ENCODE measurements at places on chromosomes 2 and 18.

- no peak for DNase-seq
These were observed 84.2 kb downstream of the NCKAP5 start for GRCh38 chr2:133484106-133484505.

- DNase-seq, result no peak
These were observed 11.0 kb downstream of the RAB11FIP5 start for GRCh38 chr2:73101626-73102256.

- DNase-seq, result peak; percentile 88
These were observed 32.6 kb upstream of the E2F6 start for GRCh38 chr2:11498543-11499034.

DNA sequence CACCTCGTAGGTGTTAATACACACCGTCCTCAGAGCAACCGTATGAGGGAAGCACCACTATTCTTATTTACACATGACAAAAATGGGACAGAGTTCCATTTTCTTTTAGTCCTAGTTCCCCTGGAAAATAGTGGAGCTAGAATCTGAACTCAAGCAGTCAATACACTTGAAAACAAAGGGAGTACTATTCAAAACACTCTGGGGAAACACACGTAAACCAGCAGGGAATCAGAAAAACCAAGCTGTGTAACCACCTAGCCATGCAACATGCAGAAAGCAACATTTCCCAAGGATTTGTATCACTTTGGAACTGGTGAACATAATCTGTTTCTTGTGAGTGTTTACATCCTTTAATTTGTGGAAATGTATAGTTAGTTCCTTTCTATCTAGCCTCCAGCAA lies 208.2 kb downstream of the UBE2E3 start:
- DNase-seq, result no peak

DNA sequence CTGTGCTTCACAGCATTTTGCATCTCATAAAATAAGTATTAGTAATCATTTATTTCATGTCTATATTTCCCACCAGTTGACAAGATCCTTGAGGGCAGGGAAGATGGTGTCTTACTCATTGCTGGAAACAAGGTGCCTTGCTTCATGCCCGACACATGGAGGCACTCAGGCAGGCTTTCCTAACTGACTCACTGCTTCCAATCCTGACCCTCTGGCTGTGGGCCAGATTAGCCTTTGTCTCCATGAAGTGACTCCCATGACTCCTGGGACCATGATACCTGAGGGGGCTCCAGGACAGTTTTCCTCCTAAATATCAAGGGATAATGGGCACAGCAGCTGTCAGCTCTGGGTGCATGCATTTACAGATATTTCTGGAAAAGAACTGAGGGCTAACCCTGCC lies 275.1 kb downstream of the AGPS start:
- no peak for DNase-seq

GRCh38 chr2:112630268-112630667 lies 15.5 kb upstream of the SLC20A1 start:
- no peak for DNase-seq

- peak; percentile 38 for DNase-seq
These were observed 125.8 kb downstream of the UBE2E3 start for GRCh38 chr2:181106229-181106628.

DNA sequence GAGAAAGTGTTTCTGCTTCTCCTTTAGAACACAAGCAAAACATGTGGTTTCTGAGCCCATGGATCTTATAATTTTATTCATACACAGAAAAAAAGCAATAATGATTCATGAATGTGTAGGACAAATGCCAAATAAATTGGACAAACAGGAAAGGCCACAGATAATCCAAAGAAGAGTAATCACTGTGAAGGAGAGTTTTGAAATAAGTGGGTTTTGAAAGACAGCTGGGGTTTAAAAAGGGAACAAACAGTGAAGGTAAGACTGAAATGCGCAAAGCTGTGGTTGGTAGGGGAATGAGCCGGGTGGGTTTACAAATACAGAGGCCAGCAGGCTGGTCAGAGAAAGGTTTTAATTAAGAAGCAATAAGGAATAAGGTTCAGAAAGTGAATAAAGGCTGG lies 50.0 kb upstream of the MBOAT2 start:
- DNase-seq, result no peak

GRCh38 chr2:201972621-201973255 lies 60.9 kb upstream of the FZD7 start:
- DNase-seq, result no peak

DNA sequence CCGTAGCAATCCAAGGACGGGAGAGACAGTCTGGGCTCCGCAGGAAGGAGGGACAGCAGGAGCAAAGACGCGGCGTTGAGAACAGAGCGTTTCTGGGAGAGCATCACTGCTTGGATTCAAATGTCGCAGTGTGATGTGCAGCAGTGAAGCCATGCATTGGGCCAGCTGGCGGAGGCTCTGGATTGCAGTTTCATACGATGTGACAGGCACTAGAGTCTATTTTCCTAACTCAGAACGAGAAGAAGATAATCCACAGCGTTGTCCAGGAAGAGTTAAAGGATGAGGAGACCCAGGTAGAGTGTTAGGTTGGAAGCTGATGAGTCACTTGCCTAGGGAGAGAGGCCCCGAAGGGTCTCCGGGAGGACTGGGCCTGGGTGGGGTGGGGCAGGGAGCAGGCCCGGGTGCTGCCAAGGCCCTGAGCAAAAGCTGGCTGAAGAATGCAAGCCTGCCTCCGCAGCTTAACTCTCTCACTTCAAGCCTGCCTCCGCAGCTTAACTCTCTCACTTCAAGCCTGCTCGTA lies 17.7 kb upstream of the SEMA4C start:
- DNase-seq, result peak; percentile 69

- DNase-seq, result peak; percentile 44
These were observed 634 bp downstream of the SPATS2L start for GRCh38 chr2:200306931-200307723.

DNA sequence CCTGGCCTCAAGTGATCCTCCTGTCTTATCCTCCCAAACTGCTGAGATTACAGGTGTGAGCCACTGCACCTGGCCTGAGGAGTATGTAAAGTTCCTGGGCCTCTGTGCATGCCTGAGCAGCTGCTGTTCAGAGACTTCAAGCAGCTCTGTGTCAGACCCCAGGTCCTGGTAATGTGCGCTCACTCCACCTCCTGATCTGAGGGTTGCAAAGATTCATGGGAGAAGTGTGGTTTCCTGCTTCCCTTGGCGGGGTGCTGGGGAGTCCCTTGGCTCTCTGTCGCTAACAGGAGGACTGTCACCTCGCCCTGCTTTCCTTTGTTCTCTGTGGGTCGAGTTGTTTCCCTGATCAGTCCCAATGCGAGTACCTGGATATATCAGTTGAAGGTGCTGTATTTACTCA lies 8.6 kb upstream of the IL36A start:
- DNase-seq, result no peak

DNA sequence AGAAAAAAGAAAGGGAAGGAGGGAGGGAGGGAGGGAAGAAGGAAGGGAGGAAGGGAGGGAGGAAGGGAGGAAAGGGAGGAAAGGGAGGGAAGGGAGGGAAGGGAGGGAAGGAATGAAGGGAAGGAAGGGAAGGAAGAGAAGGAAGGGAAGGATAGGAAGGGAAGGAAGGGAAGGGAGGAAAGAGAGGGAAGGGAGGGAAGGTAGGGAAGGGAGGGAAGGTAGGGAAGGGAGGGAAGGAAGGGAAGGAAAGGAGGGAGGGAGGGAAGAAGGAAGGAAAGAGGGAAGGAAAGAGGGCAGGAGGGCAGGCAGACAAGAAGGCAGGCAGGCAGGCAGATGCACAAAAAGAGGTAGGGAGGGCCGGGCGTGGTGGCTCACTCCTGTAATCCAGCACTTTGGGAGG lies 74.9 kb downstream of the THADA start:
- no peak for DNase-seq

- DNase-seq, result no peak
These were observed 8.6 kb upstream of the FAHD2A start for GRCh38 chr2:95393901-95394300.

- DNase-seq, result no peak
These were observed 14.1 kb downstream of the LCT start for GRCh38 chr2:135822855-135823254.

GRCh38 chr2:144999071-144999875 lies 479.4 kb upstream of the ZEB2 start:
- no peak for DNase-seq

GRCh38 chr2:241986836-241987641 lies 117.5 kb downstream of the RTP5 start:
- DNase-seq, result peak; percentile 11

DNA sequence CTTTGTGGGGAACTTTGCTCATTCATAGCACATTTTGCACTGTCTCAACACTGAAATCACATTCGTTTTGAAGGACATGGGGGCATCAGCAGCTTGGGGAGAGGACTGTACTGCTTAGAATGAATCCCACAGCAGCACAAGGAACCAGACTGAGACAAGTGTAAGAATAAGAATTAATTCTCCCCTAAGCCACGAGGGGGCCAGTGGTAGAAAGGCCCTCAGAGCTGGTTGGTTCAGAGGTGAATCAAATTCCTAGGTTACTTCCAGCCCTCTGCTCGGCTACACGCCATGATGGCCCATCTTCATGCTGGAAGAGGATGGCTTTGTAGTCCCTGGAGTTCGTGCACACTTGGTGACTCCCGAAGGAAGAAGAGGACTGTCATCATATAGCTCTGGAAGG lies 12.0 kb upstream of the MC5R start:
- DNase-seq, result no peak

- no peak for DNase-seq
These were observed 14.0 kb upstream of the SCLY start for GRCh38 chr2:238046725-238047270.

- no peak for DNase-seq
These were observed 387.8 kb downstream of the CDH7 start for GRCh38 chr18:66138642-66139041.

DNA sequence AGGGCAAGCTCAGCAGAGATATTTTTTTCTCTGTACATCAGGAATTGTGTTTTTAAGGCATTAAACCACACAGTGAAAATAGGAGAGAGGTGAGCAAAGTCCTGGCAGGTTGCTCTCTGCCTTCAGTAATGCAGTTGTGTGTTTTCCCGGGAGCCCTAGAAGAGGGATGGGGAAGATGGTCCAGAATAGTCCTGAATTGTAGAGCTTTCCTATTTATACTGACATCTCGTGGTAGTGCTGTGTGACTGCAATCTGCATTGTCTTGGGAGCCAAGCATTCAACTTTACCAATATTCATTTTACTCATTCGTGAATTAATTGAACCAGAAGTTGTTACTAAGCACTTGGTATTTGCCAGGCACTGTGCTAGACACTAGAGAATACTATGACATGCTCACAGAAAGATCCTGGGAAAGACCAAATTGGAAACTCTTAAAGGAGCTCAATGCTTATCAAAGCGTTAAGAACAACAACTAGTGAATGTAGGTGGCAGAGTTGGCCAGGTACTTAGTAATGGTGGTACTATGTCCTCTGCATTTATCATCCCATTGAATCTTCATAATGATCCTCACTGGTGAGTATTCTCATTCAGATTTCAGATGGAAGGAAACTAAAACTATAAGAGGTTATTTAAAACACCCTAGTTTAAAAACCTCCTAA lies 214.6 kb downstream of the TRIB2 start:
- peak; percentile 70 for DNase-seq

GRCh38 chr2:240789051-240789453 lies 31.0 kb downstream of the KIF1A start:
- DNase-seq, result no peak

DNA sequence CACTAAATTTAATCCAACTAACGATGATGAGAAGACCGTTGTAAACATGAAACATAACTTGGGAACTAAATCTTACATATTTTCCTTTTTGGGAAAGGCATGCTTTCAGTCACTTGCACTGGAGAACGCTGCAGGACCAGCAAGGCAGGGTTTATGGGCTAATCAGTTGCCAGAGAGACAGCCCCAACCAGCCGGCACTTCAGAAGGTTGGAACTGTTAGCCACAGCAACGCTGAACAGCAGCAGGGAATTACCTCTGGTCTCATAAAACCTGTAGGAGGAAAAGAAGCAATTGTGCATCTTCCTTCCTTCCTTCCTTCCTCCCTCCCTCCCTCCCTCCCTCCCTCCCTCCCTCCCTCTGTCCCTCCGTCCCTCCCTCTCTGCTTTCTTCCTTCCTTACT lies 33.9 kb upstream of the SIX2 start:
- DNase-seq, result no peak

GRCh38 chr2:181876614-181877063 lies 14.9 kb upstream of the ITPRID2 start:
- no peak for DNase-seq

DNA sequence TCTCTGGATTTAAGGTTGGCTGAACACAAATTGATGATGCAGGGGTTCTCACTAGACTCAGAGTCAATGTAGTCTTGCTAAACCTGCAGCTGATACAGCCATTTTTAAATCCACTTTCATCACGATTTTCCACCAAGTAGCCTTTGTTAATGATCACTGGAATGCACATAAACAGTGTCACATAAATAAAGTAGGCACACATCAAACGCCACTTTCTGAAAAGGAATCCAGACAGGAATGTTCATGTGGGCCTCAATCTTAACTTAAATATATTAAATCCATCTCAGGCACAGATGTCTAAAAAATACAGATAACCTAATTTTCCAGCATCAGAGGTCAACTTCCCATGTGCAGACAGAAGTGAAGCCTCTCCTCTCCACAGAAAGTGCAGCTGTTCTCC lies 58.3 kb downstream of the LAMA1 start:
- no peak for DNase-seq

GRCh38 chr2:18243816-18244215 lies 316.6 kb downstream of the RDH14 start:
- no peak for DNase-seq

DNA sequence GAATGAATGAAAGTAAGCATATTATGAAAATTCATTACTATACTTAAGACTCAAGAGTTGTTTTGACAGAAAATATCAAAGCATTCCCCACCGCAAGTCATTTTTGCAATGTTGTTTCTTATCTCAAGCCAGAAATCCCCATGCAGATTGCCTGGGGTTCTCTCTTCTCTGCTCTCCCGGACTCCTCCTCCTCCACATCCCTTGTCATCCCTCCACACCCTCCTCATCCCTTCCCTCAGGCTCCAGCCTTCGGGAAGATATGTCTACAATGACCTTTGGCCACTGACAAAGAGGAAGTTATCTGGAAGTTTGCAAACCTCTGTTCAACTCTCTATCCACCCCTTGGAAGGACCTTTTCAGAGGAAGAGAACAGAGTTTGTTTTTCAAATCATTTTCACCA lies 11.9 kb downstream of the TFCP2L1 start:
- no peak for DNase-seq

- no peak for DNase-seq
These were observed 27.2 kb downstream of the LHCGR start for GRCh38 chr2:48728295-48728694.

GRCh38 chr18:5251117-5251516 lies 44.4 kb downstream of the ZBTB14 start:
- DNase-seq, result no peak
